ENCODE measurements at places on chromosomes 2 and 18.
A peak's percentile ranks its signal among the peaks of the same experiment; 100 is the strongest.

DNA sequence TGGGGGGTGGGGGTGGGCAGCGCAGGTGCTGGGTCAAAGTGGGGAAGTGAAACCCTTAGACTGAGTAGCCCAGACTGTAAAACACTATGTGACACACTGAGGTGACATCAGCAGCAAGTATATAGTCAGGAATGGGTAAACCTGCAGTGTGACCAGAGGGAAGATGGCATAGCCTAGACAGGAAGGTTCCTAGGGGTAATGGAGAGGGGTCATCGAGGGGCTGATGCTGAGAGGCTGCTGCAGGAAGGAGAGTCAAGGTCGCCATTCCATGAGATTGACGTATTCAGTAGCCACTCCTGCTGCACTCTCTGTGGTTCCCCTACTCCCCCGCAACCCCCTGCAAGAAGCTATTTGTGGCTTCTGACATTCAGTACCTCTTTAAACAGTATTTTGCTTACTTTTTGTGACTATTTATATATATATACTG, 111.7 kb downstream of the CHST9 start:
- DNase-seq = no peak

GRCh38 chr2:18132697-18133096, 254.2 kb downstream of the KCNS3 start:
- no peak for DNase-seq

DNA sequence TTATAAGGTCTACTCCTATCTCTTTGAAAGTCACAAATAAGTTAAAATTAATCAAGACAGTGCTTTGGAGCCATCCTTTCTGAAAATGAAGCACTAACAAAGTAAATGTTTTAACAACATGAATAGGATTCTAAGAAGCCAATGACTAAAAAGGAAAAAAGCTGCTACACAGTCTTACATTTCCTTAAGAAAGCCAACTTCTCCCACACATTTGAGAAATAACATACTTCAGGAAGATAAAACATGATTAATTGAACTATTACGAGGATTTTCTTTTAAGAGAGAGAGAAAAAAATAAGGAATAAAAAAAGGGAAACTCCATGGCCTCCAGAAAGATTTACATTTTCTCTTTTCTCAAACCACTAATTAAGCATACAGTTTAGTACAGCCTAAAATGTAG, 113.1 kb downstream of the GCA start:
- no peak for DNase-seq

- DNase-seq = no peak
Observed at GRCh38 chr2:109129921-109130722, 1.1 kb downstream of the SH3RF3 start.

GRCh38 chr2:162967811-162968210, 129.2 kb upstream of the KCNH7 start:
- no peak for DNase-seq

DNA sequence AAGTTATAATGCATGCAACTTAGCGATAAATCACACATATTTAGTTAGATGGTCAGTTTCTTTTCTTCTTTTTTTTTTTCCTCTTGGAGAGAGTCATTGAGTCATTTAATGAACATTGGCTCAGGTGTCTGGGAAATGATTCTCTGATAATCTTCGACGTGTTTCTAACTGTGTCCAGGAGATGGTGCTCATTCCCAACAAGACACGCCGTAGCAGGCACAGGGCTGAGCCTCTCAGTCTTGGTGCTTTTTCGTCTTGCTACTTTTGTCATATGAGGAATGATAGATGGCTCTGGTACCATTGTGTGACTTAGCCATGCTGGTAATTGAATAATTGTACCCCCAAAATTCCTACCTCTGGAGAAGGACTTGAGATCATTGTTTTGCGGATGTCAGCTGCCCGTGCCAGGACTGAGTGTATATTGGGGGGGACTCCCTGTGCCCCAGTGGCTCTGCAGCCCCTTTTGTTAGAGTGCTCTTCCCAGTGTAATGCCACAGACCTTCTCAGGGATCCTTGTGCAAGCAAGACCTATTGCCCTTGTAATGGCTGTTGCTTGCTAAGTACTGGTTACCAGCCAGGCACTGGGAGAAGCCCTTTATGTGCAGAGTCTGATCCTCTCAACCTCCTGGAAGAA, 107.6 kb upstream of the CYRIA start:
- peak; percentile 49 for DNase-seq

GRCh38 chr2:128318776-128319464, at the start of gene HS6ST1:
Gene HS6ST1 (minus strand): TSS chr2:128318868. CDS start chr2:128318563, 305 bp downstream.
- peak; percentile 73 for DNase-seq

- no peak for DNase-seq
Observed at GRCh38 chr2:207224381-207224780, 58.6 kb upstream of the KLF7 start.

GRCh38 chr2:8633186-8633734, 48.6 kb upstream of the ID2 start:
- no peak for DNase-seq

- peak; percentile 68 for DNase-seq
Observed at GRCh38 chr18:35580701-35581539, 620 bp upstream of the GALNT1 start.

GRCh38 chr2:5740817-5741216, 48.6 kb downstream of the SOX11 start:
- DNase-seq = no peak

- no peak for DNase-seq
Observed at GRCh38 chr2:234814374-234814773, 137.4 kb upstream of the SH3BP4 start.

- no peak for DNase-seq
Observed at GRCh38 chr2:42787788-42788477, 4.5 kb downstream of the HAAO start.

DNA sequence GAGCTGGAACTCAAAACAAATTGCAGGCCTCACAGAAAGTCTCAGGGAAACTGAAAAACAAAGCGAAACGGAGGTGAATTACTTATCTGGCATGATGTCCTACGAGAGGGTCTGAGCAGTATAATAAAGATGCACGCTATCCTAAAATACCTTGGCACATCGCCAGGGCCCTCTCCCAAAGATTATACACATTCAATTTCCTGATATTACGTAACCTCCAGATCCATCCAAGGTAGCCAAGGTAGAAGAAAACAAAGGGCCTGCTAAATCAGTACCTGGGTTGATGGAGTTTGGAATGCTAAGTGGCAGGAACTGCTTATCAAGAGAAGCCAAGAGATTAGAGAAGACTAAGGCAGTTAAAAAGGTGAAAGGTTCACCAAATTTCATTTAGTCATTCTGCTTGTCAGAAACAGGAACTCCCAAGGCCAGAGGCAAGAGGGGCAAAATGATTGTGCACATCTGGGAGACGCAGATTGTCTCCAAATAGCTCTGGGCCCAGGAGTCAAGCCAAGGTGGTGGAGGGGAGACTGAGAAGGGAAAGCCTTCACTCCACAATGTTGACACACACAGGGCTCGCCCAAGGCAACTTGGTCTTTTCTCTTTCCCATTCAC, 236.8 kb upstream of the ATP5MC3 start:
- no peak for DNase-seq

DNA sequence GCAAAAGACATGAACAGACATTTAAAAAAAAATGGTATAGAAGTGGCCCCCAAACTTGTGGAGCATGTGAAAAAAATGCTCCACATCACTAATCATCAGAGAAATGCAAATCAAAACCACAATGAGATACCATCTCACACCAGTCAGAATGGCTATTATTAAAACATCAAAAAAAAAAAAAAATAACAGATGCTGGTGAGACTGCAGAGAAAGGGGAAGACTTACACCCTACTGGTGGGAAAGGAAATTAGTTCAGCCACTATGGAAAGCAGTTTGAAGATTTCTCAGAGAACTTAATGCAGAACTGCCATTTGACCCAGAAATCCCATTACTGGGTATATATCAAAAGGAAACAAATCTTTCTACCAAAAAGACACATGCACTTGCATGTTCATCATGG, 164.8 kb downstream of the RIT2 start:
- no peak for DNase-seq

GRCh38 chr18:49322765-49323490, 137.5 kb downstream of the DYM start:
- DNase-seq = no peak

DNA sequence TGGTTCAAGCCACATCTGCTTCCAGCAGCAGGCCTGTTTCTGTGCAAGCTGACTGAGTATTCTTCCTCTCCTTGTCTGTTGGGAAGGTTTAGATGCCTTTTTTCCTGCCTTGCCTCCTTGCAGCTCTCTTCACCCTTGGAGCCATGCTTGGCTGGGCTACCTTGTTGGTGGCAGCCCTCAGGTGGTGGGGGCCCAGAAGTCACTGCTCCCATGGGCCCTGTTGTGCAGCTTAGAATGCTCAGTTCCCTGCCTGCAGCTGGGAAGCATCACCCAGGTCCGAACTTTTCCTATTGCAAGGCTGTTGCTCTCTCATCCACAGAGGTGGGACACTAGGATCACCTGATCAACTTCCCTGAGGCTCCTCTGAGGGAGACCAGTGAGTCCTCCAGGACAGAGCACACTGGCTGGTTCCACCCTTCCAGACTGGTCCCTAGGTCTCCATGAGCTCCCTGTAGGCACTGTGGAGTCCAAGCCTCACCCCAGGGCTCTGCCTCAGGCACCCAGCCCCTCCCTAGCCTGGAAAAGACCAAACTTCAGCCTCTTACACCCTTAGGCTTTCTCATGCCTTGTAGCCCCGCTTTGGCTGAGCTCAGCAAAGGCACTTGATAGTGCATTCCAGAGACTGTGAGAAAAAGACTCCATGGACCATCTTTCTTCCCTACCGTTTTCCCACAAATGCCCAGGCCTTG, 219.3 kb upstream of the SH3BP4 start:
- DNase-seq = no peak

GRCh38 chr2:9755638-9756037, 87.6 kb upstream of the TAF1B start:
- no peak for DNase-seq

DNA sequence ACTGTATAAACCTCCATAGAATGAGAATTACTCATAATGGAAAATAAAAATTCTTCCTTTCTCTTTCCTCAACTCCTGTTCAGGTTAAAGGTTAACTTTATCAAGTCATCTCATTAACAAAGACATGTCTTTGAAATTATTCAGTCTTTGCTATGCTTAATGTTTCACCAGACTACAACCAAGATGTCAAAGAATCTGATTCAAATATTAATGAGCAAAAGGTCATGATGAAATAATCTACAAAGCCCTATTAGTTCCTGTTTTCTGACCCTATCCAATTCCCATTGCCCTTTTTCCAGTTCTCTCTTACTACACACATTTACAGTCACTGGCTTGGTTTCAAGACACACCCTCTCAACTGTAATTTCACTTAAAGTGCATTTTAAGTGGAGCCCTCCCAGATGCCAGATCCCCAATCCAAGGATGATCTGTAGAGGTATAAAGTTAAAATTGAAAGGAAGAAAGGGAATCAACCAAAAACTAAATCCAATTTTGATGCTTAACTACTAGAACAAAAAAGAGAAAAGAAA, 246.9 kb upstream of the CYP26B1 start:
- DNase-seq = no peak

- DNase-seq = no peak
Observed at GRCh38 chr18:23926571-23926970, 88.0 kb upstream of the TTC39C start.

GRCh38 chr2:96301865-96302264, 3.5 kb downstream of the SNRNP200 start:
- no peak for DNase-seq

GRCh38 chr2:12948961-12949353, 232.2 kb downstream of the TRIB2 start:
- no peak for DNase-seq

DNA sequence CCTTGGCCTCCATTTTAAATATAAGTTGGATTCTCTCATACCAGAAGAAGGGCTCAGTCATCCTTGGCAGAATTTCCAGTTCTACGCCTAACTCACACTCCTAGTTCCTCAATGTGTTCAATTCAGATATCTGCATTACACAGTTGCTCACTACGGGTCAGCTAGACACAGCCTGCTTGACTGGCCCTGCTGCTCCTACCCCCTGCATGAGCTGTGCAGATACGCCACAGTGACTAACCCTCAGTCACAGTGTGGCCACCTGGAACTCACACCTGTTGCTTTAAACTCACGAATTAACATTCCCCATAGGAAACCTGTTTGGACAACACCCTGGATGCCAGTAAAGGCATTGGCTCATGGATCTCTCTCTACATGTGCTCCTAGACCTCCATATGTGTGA, 429.6 kb downstream of the NCKAP5 start:
- no peak for DNase-seq

- no peak for DNase-seq
Observed at GRCh38 chr2:128746356-128746755, 427.7 kb upstream of the HS6ST1 start.

- DNase-seq = no peak
Observed at GRCh38 chr2:218266316-218266979, 3.5 kb downstream of the AAMP start.

DNA sequence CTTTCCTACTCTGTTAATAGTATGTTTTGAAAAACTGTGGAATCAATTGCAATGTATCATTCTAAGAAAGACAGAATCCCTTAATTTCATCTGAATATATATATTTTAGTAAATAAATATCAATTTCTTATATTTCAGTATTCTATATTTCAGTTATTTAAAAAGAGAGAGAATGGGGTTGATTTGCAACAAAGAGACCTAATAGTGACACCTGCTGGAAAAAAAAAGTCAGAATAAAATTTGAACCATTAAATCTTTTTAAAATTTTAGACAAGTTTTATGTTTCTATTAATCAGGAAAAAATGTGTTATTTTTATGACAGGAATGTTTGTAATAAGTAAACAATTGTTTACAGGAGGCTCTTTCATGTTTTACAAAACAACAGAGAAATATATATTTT, 20.7 kb upstream of the CCNT2 start:
- DNase-seq = peak; percentile 48

- DNase-seq = no peak
Observed at GRCh38 chr2:222572264-222572721, 83.6 kb downstream of the FARSB start.

DNA sequence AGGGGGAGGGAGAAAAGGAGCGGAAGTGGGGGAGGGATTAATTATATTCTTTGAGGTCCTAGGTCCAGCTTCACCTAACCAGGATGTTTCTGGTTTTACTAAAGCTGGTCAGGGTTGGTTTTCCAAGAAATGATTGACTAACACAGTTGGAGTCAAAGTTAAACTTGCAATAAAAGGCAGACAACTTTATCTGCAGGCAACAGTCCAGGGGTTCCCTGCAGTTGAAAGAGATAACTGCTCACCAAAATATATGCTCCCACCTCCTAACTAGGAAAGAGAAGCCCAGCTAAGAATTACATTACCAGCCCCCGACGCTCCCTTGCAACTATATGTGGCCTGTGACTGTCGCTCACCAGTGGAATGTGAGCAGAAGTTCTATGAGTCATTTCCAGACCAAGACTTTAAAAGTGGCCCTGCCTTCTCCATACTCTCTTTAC, 140.0 kb upstream of the PKDCC start:
- no peak for DNase-seq

DNA sequence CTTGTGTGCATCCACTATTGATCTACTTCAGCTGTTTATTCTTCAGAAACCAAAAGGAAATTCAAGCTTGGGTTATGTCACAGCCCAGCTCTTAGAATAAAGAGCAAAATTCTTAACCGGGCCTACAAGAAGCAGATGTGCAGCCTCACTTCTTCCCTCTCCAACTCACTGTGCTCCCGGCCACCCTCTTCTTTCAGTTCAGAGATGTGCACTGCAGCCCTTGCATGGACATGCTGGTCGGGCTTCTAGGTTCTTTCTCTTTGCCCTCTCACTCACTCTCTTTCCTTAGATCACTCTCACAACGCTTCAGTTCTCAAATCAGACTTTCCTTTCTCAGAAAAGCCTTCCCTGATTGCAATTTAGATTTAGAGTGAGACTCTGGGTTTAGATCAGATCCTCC, 104.1 kb downstream of the CHN1 start:
- DNase-seq = no peak

Measured in NCI-H2171 treated with DMSO at 0.1 percent for 48 hours (cell line).